ENCODE measurements at places on chromosomes 12 and 14. TPM values are rescaled to one million over a fixed set of nuclear protein-coding genes. Genes with fewer than 3 reads are reported as not detected.

TSPAN11 gene
- not detected for total RNA-seq

LTBR gene
- total RNA-seq: 0.64 TPM

AVPR1A gene
- not detected for total RNA-seq

- H3K4me1 ChIP-seq: peaks cover 20% of the 10 kb centered on the region
- no peaks in the 10 kb centered on the region for H3K27me3 ChIP-seq
- no peak overlapping the region for H3K4me3 ChIP-seq
- no peak for DNase-seq
- H3K36me3 ChIP-seq: peaks cover 7% of the 10 kb centered on the region
Measured at GRCh38 chr12:69274861-69275260, 35.5 kb downstream of the CPSF6 start.

DNA sequence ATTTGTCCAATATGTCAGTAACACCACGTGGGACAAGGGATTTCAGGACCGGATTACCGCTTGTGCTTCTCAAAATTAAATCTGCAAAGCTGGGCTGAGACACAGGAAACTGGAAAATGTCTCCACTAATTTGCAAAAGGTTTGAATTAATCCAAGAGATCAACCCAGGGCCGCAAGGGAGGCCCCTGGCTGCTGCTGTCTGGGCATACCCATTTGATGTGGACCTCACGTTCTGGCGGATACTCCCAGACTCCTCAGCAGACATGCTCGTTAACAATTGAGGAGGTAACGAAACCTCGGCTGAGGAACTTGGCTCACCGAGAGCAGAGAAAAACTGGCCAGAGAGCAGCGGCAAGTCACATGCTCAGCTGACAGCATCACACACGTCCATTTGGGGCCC lies 180.6 kb downstream of the SLC15A4 start:
- H3K36me3 ChIP-seq: no peaks in the 10 kb centered on the region
- DNase-seq: no peak
- H3K4me3 ChIP-seq: no peak overlapping the region
- H3K27ac ChIP-seq: no peak overlapping the region
- H3K27me3 ChIP-seq: no peaks in the 10 kb centered on the region

DNA sequence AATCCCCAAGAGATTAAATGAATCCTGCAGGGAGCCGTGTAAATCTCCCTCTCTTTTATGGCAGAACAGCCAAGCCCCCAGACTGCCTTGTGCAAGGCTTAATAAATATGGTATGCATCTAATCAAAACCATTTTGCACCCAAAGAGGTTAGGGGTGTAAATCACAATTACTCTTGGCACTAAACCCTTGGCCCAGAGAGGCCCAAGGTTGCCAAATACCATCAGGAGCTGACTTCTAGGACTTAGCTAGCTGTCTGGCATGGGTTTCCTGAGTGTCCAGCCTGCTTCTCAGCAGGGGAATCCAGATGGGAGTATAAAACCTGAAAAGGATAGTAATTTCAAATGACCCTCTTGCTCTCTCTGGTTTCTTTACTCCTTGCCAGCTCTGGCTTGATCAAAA lies 610.4 kb downstream of the MED13L start:
- H3K27me3 ChIP-seq: peaks cover 2% of the 10 kb centered on the region
- H3K27ac ChIP-seq: no peak overlapping the region
- H3K4me3 ChIP-seq: no peak overlapping the region

- H3K36me3 ChIP-seq: no peaks in the 10 kb centered on the region
- H3K27ac ChIP-seq: no peak overlapping the region
- H3K4me1 ChIP-seq: no peaks in the 10 kb centered on the region
Measured at GRCh38 chr12:54452628-54453027, 20.8 kb downstream of the GTSF1 start.
